ENCODE measurements at places on chromosomes 12 and 14.

DNA sequence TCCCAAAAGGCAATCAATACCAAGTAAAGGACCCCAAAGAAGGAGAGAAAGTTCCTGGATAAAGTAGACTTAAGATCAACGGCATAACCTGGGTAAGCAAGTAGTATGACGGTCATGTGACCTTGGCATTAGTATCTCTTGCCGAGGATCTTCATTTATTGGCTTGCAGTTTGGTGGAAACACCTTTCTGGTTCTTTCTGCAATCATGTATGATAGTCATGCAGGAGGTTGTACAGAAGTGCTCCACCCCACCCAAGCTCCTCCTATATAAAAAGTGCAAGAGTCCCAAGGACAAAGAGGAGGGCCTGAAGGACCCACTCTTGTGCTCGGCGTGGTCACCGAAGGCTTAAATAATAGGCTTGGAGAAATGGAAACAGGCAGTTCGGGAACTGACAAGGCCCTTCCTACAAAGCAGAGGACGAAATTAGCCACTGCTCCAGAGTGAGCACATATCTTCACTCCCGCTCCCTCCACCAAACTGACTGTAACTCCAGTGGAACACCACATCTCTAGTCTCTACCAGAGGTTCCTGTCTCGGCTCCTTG, 750 bp downstream of the CS start:
- no peak for DNase-seq

GRCh38 chr12:57465747-57466505, 6.3 kb downstream of the GLI1 start:
- DNase-seq = no peak

DNA sequence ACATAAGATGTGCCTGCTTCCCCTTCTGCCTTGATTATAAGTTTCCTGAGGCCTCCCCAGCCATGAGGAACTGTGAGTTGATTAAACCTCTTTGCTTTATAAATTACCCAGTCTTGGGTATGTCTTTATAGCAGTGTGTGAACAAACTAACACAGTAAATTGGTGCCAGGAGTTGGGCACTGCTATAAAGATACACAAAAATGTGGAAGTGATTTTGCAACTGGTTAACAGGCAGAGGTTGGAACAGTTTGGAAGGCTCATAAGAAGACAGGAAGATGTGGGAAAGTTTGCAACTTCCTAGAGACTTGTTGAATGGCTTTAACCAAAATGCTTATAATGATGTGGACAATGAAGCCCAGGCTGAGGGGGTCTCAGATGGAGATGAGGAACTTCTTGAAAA, 264.1 kb downstream of the DACT1 start:
- DNase-seq = no peak

DNA sequence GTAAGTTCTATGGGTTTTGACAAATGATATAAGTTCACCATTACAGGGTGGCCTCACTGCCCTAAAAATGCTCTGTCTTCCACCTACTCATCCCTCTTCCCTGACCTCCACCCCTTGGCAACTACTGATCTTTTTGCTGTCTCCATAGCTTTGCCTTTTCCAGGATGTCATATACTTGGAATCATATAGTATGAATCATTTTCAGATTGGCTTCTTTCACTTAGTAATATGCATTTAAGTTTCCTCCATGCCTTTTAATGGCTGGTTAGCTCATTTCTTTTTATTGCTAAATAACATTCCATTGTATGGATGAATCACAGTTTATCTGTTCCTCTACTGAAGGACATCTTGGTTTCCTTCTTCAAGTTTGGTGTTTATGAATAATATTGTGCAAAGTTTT, 14.0 kb upstream of the PEX5 start:
- DNase-seq = no peak

- DNase-seq = no peak
Observed at GRCh38 chr14:35877276-35877675, 51.1 kb downstream of the BRMS1L start.

DNA sequence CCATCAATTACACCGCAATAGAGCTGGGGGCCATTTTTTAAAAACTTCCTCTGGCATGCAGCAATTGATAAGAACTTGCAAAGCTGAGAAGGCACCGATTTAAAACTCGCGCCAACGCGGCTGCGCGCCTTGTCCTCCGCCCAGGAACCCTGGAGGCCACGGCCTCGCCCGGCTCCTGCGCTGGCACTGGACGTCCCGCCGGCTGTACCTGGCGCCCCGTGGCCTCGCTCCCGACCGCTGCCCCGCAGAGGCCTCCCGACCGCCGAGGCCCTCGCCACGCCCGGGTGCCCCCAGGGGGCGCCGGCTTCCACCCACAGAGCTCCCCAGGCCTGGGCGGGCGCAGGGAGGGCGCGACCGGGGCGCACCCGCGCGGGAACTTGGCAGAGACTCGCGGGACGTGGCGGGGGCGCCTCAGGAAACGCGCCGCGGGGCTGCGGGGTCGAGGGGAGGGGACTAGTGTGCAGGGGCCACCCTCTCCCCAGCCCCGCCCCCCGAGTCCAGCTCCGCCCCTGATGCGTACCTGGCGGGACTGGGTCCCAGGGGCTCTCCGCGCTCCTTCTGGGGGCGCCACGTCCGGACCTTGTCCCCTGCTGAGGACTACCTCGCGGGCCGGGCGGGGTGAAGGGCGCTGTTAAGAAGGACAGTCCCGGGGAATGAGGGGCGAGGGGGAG, 65.7 kb downstream of the TNFAIP2 start:
- no peak for DNase-seq

DNA sequence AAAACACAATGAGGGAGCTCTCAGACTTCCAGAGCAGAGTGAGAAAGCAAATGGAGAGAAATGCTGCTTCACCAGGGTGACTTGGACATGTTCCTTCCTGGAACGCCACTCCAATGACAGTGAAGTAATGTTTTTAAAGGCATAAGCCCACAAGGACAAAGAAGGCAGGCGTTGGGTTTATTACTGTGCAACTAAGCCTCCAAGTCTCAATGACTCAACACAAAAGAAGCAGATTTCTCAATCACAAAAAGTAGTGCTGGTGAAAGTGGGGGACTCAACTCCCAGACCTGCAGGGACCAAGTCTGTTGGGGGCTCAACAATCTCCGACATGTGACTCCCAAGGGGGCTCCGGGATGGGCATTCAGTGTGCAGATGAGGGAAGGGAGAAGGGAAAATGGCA, 505.2 kb downstream of the BCL11B start:
- DNase-seq = no peak

- peak; percentile 77 for DNase-seq
Observed at GRCh38 chr14:89417091-89417464, at the start of gene FOXN3. Gene FOXN3, minus strand, starts transcription at chr14:89417233. Its CDS starts 4,757 bp downstream, at chr14:89412476.

- DNase-seq = no peak
Observed at GRCh38 chr14:22412926-22413411, 176.1 kb downstream of the DAD1 start.

DNA sequence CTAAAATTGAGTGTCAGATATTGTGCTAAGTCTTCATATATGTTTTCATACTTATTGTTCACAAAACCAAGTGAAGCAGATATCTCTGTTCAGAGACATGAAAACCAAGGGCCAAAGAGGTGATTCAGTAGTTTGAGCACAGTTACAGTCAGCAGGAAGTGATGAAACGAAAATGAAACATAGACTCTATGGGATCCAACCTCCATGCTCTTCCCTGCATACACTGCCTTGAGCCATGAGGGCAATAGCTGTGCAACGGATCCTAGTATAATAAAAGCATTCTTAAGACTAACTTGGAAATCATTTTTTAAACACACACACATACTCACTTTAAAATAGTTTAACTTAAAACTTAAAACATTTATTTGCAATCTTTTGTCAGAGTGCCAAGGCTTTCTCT, 27.9 kb downstream of the ESR2 start:
- no peak for DNase-seq

DNA sequence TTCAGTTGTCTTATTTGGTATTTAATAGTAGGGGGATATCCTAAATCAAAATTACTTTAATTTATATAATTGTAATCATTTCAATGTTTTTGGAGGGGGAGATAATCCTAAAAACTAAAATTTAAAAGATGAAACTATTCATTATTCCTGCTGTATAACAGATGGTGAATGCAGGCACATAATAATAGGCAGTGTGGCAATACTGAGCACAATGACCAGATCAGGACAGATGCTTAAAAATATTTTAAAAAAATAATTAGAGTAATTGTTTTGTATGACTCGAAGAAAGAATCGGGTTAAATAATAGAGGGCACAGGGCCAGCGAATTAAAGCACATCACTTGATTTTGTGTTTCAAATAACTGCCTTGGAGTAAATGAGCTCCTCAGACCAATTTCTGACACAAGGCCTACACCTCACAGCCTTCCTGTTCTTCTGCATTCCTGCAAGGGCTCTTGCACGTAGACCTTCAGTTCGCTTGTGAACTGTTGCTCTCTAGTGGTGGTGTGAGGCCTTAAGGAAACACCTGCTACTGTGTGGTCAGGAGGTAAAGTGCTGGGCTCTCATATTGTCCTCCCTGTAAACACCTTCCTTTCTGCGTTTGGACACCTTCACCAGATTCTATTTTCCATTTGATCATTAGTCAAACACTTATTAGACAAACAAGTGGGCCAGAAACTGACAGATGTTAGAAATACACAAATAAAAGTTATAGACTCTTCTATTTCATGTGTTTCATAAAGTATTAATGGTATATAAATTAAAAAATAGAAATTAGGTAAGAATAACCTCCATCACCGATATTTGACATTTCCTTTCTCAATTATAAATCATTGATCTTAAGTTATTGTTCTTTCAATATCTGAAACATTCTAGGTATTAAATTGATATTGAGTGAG, 29.3 kb upstream of the KLRF1 start:
- DNase-seq = no peak

DNA sequence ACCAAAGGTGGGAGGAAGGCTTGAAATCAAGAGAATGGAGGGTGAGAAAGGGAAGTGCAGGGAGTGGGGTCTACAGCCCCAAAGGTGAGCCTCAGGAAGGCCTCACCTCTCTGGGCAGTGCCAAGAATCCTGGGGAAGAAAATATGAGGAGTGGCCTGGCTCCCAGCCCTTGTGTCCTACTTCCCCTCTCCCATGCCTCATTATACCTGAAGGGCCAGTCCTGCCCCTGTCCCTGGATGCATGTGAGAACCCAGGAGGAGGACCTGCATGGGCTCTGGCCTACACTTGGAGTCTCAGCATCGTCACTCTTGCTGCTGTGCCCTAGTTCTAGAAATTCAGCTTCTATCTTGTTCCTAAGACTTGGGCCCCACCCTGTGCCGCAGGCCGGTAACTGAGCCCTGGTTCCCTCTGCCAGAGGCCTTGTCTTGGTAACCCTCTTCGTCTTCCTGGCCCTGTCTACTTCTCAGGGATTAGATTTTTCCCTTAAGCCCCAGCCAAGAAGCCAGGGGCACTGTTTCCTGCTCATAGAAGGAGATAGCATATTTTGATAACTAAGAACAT, 10.9 kb upstream of the MYH7 start:
- no peak for DNase-seq

GRCh38 chr12:105078712-105079570, 5.3 kb downstream of the ALDH1L2 start:
- DNase-seq = no peak
